ENCODE measurements at places on chromosomes 2 and 18.
A peak's percentile ranks its signal among the peaks of the same experiment; 100 is the strongest.

- DNase-seq, result no peak
Measured at GRCh38 chr2:20148923-20149702, 75.8 kb downstream of the SDC1 start.

- DNase-seq, result no peak
Measured at GRCh38 chr2:37720533-37721200, 49.2 kb upstream of the CDC42EP3 start.

DNA sequence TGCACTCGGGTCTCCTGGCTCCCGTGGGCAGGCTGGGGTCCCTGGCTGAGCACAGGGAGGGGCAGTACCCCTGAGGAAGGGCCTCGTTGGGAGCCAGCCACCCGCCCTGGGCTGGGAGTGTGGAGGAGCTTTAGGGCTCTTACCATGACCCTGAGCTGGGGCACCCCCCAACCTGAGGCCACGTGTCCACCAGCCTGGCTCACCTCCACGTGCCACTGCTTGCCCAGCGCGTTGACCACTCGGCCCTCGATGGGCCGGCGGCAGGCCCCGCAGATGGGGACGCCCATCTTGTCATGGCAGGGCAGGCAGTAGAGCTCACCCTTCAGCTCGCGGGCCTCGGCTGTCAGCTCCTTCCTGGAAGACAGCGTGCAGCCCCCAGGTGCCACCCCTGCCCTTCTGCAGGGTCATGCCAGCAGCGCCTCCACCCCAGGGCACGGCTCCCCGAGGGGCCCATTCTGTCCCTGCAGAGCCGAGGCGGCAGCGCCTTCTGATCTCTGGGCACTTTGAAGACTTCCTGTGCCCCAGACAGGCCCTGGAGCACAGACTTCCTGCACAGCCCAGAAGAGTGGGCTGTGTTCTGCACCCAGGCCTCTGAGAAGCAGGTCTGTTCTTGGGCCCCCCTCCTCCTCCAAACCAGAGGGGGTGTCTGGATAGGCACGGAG lies 4.0 kb upstream of the GPR17 start:
- DNase-seq, result peak; percentile 44

- no peak for DNase-seq
Measured at GRCh38 chr2:205754285-205754923, 72.1 kb downstream of the NRP2 start.

DNA sequence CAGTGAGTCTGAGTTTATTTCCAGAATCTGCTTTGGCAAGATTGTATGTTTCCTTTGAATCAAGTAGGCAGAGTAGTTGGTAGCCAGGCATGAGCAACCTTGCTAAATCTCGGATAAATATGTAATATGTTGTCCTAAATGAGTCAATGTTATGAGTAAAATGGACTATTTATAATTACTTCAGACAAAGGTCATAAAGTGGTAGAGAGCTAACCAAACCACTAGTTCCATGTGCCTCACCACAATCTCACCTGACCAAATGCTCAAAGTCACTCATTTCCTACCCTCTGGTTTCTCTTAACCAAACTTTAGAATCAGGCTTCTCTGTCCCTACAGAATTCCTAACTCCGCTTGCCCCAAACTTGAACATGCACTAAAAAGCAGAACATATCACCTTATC lies 261.2 kb upstream of the FSIP2 start:
- DNase-seq, result no peak

- DNase-seq, result no peak
Measured at GRCh38 chr2:82665691-82666090, 1793.4 kb downstream of the SUCLG1 start.

- DNase-seq, result no peak
Measured at GRCh38 chr2:192059266-192059665, 135.5 kb downstream of the TMEFF2 start.

DNA sequence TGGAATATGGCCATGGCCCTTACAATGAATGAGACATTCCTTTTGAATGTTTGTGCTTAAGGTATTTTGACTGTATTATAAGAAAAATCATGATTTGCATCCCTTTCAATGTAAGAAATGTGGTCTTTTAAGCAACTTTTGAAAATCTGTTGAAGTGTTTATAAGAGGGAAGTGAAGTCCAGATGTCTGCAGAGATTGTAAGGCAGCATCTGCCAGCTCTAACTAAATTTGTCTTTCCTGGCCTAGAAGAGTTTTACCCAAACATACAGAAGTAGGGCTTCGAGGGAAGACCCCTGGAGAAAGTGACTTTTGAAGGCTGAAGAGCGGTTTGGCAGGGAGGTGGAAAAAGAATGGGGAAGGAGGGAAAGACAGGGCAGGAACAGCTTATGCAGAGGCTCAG lies 12.2 kb downstream of the EML6 start:
- DNase-seq, result no peak

DNA sequence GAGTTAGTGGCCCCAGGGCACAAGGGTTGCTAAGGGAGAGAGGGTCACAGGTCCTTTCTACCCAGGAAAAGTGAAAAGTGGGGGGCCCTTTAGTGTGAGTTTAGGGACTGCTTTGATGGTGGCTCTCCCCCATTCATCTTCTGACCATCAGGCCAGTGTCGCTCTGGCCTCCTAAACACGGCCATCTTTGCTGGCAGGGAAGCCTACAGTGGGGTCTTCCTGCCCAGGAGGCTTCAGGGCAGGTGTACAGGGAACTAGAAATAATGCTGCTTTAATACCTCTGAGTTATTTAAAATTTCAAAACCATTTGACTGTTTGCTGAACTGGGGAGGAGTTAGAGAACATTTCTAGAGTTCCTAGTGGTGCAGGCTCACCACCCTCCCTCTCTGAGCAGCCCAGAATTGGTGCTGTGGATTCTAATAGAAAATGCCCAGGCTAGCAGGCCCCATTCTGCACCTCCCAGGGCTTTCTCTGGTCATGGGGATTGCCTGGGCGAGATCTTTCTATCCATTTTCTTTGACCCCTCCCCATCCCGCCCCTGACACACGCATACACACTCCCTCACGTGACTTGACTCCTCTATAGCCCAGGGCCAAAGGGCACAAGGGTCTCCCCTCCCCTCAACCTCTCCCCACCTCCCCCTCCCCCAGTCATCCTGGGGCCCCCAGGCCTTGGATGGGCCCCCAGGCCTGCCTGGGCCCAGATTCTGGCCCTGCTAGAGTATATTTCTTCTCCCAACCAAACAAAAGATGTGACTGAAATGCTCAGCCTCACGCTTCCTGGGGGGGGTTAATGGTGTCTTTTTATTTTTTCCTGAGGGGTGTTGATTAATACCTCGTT lies 3.1 kb downstream of the PKDCC start:
- DNase-seq, result no peak

- no peak for DNase-seq
Measured at GRCh38 chr2:4219101-4219500, 515.7 kb downstream of the DCDC2C start.

DNA sequence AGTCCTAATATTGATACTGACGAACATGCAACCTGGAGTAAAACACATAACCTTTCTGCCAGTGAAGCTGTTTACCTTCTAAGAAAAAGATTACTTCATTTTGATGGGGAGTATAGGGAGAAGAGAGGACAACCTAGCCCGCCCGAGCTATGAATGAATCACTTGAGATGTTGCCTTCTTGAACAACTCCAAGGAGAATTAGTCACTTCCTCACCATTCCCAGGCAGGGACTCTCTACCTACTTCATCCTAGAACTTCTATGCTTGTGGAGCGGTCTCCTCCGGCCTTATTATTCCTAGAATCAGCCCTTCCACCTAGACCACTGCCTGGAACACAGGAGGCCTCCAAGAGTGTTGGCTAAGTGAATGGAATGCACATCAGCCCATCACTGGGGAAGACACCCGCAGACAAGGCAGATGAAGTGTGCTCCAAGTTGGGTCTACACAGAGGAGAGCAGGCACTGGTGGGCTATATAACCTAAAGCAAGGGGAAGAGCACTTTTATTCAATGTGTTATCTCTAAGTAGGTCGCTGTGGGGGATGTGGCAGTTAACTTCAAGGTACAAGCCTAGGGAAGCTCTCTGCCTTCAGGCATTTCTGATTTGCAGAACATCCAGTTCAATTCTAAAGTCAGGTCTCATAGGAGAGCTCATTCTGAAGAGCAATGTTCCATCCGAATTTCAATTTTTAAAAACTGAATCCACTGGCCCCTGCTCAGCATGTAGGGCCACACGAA lies 57.4 kb downstream of the STK39 start:
- no peak for DNase-seq

- DNase-seq, result no peak
Measured at GRCh38 chr2:69132960-69133590, 120.1 kb downstream of the ANTXR1 start.

GRCh38 chr2:199336546-199336945 lies 121.2 kb downstream of the SATB2 start:
- no peak for DNase-seq

DNA sequence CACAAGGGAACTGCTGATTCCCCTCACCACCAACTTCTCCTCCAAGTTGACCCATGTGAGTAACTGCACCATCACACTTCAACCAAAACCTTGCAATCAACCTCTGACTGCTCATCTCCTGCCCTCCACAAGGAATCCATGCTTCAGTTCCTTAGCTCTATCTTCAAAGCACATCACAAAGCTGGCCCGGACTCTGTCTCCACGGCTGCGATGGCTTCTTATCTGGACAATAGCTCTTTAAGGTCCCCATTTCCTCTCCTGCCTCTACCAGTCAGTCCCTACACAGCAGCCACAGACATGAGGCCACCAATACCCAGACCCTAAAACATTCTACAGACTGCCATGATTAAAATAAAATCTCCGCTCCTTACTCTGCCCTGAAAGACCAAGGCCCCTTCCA lies 25.7 kb downstream of the MBOAT2 start:
- no peak for DNase-seq

GRCh38 chr2:203759690-203760365 lies 53.4 kb downstream of the CD28 start:
- DNase-seq, result no peak

GRCh38 chr2:73987109-73987947 lies 2.6 kb downstream of the TET3 start:
- peak; percentile 52 for DNase-seq

DNA sequence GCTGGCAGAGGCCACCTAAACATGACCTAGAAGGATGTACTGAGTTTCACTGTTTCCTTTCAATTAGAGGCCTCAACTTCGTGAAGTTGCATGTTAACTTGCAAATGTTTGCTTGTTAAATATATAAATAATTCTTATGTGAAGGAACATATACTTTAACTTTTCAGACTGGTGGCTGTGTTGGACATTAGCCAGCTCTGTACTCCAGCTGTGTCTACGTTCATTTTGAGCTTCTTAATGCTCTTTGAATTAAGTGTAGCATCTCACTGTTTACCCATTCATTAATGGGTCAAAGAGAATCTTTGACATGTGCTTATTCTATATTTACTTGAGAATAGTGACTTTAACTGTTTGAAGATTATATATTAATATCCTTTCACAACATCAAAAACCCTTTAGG lies 823.2 kb upstream of the ID2 start:
- no peak for DNase-seq

GRCh38 chr18:78643004-78643403 lies 336.6 kb upstream of the SALL3 start:
- peak; percentile 54 for DNase-seq

- no peak for DNase-seq
Measured at GRCh38 chr18:10973567-10974203, 175.7 kb downstream of the PIEZO2 start.

GRCh38 chr2:181462033-181462432 lies 4.8 kb downstream of the ITGA4 start:
- DNase-seq, result peak; percentile 57

Measured in CD4-positive, alpha-beta T cell treated with Interleukin-21 for 1 hour (primary cell).